ENCODE measurements at places on chromosomes 12 and 14.

DNA sequence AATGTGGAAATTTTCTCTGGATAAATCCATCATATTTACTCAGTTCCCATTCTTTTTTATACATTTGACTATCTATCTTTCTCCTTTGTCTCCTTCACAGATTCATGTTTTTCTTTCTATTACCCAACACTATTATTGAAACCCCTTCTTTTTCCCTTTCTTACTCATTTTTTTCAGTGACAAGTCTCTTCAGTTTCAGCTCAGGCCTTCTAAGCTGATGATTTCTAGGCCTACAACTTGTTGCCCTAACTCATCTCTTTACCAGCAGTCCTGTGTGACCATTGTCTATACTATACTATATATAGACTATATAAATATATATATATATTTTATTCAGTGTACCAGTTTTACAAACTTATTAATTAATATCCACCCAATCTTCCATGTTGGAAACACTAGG, 31.8 kb downstream of the SLC16A7 start:
- DNase-seq = no peak

GRCh38 chr12:129184127-129184928, 331.1 kb downstream of the GLT1D1 start:
- no peak for DNase-seq

DNA sequence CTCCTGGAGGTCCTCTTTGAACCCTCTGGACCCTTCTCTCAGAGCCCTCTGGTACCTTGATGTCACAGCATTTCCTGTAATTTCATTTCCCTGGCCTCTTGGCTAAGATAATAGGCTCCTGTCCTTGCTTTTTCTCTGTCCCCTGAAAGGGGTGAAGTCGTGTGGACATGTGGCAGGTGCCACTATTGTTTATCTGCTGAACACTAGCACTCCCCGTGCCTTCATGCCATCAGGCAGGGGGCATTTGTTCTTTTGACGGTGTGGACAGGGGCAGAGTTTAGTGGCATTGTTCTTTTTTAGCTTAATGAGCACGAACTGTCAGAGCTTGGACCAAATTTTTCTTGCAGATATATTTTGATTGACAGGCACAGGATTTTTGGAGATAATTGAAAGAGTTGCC, 166.0 kb downstream of the RGS6 start:
- DNase-seq = no peak

GRCh38 chr14:90132821-90133570, 71.2 kb downstream of the KCNK13 start:
- DNase-seq = no peak

DNA sequence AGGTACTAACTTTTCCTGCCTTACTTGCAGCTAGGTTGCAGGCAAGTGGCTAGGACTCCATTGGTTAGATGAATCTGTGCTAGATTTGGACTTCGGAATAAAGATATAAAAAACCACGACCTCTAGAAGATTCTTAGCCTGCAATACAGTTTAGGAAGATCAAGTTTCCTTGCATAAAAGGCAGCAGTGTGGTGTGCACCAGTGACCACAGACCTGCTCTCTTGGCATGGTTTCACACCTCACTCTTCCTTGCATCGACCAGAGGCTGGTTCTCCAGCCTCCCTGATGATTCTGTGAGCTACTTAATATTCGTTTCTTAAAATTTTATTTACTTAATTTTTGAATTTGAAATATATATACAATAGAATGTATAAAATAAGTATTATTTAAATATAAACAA, 9.8 kb downstream of the KLHDC1 start:
- no peak for DNase-seq

DNA sequence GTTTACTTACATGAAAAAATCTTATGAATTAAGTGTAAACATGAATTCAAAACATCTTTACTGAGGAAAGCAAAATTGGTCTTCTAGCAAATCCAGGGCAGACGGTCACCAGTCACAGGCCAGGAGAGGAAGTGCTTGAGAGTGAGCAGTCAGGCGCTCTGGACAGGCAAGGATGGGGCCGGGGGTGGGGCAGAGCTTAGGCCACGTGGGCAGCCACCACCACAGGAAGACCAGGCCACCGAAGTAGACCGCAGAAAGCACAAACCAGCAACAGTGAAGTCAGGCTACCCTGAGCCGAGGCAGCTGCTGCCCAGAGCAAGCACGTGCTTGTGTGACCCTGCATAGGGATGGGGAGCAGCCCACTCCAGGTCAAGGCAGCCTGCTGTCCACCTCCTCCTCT, 33.5 kb downstream of the SLC6A12 start:
- DNase-seq = peak; percentile 27

- no peak for DNase-seq
Measured at GRCh38 chr12:13805041-13805440, 176.4 kb downstream of the GRIN2B start.

DNA sequence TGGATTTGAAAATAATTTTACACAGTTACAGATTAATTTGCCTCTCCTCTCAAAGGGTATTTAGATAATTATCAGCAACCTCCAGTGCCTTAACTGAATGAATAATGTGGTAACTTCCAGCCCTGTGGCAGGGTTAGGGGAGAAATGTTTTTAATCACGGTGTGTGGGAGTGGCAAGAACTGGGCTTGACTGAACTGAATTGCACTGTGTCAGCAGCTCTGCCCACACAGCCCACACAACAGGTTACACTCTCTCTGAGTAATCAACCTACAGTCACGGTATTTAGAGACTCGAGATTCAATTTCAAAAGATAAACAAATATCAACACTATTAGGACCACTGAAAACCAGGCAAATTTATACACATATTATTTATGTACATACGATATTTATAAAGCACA, 198.5 kb downstream of the KCNC2 start:
- DNase-seq = no peak

DNA sequence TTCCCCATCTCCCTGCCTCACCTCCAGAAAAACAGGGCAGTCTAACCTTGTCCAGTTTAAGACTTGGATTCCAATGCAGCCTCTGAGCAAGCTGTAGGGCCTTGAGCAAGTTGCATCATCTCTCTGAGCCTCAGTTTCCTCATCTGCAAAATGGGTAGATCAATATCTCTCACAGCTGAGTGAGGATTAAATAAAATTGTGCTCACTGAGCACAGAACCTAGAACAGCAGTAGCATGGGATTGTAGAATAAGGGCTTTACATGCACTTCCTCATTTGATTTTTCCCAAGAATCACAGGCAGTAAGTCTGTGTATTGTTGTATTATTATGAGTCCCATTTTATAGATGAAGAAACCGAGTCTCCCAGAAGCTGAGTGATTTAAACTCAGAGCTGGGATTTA, 2.0 kb downstream of the DTX1 start:
- DNase-seq = no peak

- no peak for DNase-seq
Measured at GRCh38 chr14:94555991-94556390, 5.3 kb upstream of the SERPINA4 start.

GRCh38 chr12:12915656-12916055, 24.3 kb downstream of the GPRC5A start:
- no peak for DNase-seq

DNA sequence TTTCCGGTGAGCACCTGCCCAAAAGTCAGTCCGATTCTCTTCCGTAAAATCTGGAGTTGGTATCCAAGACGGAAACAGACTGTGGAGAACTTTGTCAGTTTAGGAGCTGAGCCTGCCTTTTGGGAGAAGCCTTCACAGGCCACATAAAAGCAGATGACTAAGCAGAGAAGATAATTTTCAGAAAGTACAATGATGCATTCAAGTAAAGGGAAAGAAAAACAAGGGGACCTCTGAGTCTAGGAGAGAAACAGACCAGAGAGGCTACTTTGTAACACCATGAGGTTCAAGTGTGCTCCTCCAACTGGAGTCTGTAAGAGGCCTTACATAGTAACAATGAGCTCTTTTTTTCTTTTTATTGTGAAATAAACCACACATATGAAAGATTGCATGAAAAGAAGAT, 21.1 kb downstream of the TMED8 start:
- DNase-seq = no peak

DNA sequence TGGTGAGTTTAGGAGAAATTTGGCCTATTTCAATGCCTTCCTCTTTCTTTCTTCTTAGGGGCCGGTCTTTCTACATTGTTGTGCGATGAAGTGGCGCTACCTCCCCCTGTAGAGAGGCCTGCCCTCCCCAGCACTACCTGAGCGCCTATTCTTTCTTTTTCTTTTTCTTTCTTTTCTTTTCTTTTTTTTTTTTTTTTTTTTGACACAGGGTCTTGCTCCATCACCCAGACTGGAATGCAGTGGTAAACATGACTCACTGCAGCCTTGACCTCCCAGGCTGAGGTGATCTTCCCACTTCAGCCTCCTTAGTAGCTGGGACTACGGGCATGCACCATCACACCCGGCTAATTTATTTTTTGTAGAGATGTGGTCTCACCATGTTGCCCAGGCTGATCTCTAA, 136.1 kb upstream of the MAX start:
- DNase-seq = peak; percentile 92

DNA sequence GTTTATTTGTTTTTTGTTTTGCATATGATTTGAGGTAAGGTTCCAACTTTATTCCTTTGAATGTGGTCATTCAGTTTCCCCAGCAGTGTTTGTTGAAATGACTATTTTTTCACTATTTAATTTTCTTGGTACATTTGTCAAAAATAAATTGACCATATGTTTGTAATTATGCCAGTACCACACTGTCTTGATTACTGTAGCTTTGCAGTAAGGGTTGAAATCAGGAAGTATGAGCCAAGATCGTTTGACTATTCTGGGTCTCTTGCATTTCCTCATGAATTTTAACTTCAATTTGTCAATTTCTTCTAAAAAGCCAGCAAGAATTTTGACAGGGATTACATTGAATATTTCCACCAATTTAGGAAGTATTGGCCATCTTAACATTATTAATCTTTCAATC, 199.3 kb upstream of the PPFIA2 start:
- no peak for DNase-seq

DNA sequence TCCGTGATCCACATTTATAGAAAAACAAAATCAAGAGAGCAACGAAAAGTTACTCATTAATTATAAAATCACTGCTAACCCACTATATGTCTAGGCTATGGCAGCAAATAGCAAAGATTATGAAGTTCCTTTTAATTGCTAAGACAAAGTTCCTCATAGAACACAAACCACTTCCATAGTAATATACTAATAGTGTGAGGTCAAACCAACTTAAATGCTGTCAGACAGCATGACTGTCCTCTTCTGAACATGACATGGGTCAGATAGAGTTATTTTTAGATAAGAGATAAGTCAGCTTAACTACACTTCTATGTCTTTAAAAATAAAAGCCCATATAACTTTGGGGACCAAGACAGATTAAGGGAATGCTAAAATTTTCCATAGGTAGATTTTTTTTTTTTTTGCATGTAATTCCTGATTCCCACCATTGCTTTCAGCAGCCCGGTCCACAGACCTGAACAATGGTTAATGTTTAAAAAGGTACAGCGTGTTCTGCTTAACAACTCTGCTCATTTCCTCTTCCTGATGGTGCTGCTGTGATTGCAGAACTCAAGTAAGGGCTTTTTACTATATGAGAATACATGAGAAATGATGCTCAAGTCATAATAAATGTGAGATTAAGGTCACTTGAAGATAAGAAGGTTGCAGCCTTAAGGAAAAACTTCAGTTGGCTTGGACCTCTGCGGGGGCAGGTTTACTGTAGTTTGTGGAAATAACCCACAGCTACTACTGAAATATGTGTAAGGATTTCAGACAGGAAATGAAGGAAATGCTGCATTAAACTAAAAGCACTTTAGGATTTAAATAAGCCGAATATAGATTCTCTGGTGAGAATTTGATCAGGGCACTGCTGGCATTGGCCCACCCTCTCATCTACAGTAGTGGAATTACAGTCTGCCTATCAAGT, 37.7 kb upstream of the DUSP6 start:
- DNase-seq = peak; percentile 39

DNA sequence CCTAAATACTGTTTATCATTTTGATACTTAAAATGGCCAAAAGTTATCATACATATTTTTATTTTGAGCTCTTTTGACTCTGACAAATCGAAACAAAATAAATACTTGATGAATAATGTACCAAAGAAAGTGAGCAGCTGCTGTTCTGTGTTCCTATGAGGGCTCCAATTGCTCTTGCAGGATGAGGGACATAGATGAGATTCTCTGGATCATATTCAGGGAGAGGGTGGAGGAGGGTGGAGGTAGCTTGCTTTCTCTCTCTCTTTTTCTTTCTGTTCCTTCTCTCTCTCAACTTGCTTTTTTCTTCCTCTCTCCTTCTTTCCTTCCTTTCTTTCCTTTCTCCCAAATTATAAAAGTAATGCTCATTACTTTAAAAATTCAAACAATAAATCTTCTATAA, 8.9 kb upstream of the MYH7 start:
- no peak for DNase-seq

- peak; percentile 96 for DNase-seq
Measured at GRCh38 chr12:115227137-115227615, 543.2 kb upstream of the TBX3 start.

DNA sequence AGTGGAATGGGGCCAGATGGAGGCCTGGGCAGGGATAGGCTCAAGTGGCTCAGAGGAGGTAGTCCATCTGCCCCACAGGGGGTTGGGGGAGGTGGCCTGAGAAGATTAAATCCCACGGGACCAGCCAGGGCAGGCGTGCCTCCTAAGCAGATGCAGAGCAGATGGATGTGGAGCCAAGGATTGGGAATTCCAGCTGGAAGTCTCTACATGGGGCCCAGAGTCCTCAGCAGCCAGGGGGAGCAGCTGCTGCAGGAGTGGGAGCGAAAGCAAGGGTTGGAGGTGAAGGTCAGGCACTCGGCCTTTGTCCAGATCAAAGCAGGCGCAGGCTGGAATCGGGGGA, 42.4 kb upstream of the VRK1 start:
- DNase-seq = no peak

GRCh38 chr14:43132441-43132840, 1374.6 kb downstream of the FSCB start:
- no peak for DNase-seq

DNA sequence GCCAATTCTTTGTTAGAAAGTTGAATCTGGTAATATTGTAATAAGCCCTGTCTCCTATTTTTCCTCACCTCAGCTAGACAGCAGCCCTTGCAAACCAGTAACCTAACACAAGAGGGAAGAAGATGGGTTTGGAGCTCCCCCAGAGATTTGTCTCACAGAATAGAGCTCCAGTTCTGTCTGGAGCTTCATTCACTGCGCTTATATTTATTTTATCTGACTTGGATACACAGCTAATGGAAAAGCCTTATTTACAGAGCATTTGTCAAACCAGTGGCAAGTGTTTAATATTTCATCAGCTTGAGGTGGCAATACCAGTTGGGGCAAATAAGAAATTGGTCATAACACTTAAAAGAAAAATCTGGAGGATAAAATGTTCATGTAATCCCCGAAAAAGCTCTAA, 1094.0 kb downstream of the FSCB start:
- DNase-seq = no peak

GRCh38 chr12:119447126-119447525, 112.6 kb downstream of the CCDC60 start:
- DNase-seq = no peak

- DNase-seq = no peak
Measured at GRCh38 chr12:49901026-49901425, 2.7 kb downstream of the FAIM2 start.

- DNase-seq = no peak
Measured at GRCh38 chr12:56994231-56994746, 12.1 kb downstream of the ZBTB39 start.

GRCh38 chr12:45012749-45013148, 38.1 kb downstream of the DBX2 start:
- no peak for DNase-seq

All from EH (cell line).